Stimulated activated CD8-positive, alpha-beta memory T cell treated with anti-CD3 and anti-CD28 coated beads, Interleukin-7, amount 100 ng/mL, for 1 hour (primary cell): ENCODE measurements at places on chromosomes 1 and 21.

GRCh38 chr1:76635784-76636183 is 231.5 kb upstream of the ST6GALNAC5 start:
- no peak for DNase-seq

GRCh38 chr1:26978901-26979300 is 14.6 kb upstream of the TRNP1 start:
- no peak for DNase-seq

GRCh38 chr1:16014509-16015482 is 3.0 kb downstream of the HSPB7 start:
- DNase-seq: no peak

DNA sequence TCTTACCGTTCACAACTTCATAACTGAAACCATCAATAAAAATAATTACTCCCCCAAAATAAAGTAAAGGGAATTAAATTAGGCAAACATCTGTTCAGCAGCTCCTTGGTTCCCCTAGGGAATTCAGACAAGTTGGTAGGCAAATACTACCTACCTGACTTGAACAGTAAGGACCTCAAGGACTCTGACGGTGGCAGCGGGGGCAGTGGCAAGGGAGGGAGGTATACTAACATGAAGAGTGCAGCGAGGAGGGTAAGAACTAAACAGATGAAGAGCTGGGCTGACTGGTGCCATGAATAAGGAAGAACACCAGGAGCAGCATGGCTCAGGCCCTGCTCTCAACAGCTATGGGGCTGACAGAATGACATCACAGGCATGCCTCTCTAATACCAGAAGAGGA is 33.1 kb downstream of the MTOR start:
- no peak for DNase-seq

- no peak for DNase-seq
Measured at GRCh38 chr1:87218618-87219017, 110.1 kb upstream of the LMO4 start.

DNA sequence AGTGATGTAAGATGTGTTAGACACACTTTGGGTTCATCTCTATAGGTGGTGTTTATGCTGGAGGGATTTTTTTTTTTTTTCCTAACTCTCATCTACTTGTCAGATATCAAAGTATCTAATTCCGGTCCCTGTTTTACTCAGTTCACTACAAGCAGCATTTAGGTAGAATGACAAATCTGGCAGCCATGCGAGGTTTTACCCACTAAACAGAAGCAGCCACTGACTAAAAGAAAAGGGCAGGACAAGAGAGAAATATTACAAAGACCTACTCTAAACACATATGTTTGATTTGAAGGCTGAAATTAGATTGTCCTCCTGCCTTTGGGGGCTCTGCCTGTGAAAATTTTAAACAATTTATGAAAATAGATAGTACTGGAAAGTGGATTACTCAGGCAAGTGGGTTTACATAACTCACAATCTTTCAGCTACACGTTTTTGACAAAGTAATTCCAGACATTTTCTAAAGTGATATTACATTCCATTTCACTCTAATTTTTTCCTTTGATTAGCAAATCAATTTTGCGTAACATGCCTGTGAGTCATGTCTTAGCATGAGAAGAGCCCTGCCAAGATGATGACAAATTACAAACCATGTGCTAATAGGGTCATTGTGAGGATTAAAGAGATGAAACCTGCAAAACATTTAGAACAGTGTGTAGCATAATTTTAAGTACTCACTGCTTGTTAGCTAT is 172.6 kb downstream of the PLA2G4A start:
- DNase-seq: no peak

DNA sequence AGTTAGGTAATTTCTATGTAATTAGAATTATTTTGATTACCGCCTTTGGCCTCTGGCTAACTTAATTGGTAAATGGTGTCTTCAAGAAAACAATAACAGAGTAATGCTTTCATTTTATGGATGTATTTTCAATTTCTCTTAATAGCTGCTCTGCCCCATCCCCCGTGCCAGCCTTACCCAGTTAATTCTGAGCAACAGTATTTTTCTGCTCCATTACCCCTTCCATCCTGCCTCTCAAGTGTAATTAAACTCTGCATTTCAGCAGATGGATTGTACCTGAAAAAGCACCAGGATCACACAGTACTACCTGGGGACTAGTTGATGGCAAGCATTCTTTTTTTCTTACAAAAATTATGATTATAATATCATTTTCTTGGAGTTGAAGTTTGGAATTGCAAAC is 104.2 kb downstream of the KIAA0319L start:
- no peak for DNase-seq

GRCh38 chr1:55188909-55189308 is 26.3 kb downstream of the USP24 start:
- no peak for DNase-seq

DNA sequence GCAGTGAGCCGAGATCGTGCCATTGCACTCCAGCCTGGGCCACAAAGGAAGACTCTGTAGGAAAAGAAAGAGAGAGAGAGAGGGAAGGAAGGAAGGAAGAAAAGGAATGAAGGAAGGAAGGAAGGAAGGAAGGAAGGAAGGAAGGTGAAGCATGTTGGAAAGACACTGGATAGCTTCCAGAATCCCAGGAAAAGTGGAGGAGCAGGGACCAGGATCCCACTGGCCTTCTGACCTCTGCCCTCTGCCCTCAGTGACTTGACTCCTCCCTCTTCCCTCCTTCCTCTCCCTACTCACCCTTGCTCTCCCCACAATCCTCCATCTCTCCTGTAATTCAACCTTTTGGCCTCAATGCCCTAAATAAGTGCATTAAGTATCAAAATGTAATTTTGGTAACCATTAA is 4.1 kb upstream of the UTS2 start:
- DNase-seq: no peak

DNA sequence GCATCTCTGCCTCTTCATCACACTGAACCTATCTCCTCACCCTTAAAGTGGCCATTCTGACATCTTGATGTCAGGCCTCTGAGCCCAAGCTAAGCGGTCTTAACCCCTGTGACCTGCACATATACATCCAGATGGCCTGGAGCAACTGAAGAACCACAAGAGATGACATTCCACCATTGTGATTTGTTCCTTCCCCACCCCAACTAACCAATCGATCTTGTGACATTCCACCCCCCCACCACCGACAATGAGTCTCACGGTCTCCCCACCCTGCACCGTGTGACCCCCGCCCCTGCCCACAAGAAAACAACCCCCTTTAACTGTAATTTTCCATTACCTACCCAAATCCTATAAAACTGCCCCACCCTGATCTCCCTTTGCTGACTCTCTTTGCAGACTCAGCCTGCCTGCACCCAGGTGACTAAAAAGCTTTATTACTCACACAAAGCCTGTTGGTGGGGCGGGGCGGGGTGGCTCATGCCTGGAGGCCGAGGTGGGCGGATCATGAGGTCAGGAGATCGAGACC is 21.0 kb upstream of the PINK1 start:
- DNase-seq: no peak

DNA sequence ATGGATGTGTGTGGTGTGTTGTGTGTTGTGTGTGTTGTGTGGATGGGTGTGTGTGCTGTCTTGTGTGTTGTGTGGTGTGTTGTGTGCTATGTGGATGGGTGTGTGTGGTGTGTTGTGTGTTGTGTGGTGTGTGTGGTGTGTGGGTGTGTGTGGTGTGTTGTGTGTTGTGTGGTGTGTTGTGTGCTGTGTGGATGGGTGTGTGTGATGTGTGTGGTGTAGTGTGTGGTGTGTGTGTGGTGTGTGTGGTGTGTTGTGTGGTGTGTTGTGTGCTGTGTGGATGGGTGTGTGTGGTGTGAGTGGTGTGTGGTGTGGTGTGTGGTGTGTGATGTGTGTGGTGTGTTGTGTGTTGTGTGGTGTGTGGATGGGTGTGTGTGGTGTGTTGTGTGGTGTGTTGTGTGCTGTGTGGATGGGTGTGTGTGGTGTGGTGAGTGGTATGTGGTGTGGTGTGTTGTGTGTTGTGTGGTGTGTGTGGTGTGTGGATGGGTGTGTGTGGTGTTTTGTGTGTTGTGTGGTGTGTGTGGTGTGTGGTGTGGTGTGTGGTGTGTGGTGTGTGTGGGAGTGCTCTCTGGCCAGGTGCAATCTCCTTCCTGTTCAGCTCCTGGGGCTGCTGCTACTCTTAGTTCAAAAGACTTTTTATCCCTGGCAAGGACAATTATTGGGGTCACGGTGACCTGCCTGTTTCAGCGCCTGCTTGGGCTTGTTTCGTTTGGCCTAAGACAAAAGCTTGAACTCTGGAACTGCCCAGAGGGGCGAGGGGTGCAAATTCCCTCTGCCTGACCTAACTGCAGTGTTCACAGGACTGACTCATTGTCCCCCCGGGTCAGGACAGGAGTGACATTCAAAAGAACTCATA is 101.1 kb downstream of the UBIAD1 start:
- DNase-seq: no peak

- DNase-seq: no peak
Measured at GRCh38 chr1:230850547-230850946, 17.8 kb downstream of the C1orf198 start.

GRCh38 chr1:196577386-196577785 is 30.9 kb downstream of the KCNT2 start:
- no peak for DNase-seq

DNA sequence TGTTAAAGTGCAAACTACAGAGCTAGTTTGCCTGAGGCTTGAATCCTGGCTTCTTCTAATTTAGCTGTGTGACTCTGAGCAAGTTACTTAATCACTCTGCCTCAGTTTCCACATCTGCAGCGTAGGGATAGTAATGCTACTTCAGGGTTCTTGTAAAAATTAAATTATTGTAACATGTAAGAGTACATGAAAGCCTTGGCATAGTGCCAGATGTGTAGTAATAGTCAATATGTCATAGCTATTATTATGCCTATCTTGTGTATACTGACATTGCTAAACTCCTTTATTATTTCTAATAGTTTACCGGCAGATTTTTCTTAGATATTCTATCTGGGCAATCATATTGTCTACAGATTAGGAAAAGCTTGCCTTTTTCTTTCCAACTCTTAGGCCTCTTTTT is 6.8 kb upstream of the TADA1 start:
- no peak for DNase-seq

GRCh38 chr1:60170709-60171108 is 97.1 kb upstream of the C1orf87 start:
- DNase-seq: no peak

GRCh38 chr1:108598340-108598739 is 38.4 kb downstream of the EEIG2 start:
- no peak for DNase-seq

DNA sequence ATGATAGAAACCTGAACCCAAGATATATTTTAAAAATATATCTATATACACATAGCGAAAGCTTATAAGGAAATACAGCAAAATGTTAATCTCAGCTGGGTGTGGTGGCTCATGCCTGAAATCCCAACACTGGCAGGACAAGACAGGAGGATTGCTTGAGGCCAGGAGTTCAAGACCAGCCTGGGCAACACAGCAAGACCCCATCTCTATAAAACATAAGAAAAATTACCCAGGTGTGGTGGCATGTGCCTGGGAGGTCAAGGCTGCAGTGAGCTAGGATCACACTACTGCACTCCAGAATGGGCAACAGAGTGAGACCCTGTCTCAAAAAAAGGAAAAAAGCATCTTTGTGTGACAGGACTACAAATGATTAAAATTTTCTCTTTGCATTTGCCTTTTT is 6.0 kb upstream of the SRM start:
- no peak for DNase-seq

GRCh38 chr1:14106126-14106525 is 406.1 kb downstream of the PRDM2 start:
- no peak for DNase-seq

- no peak for DNase-seq
Measured at GRCh38 chr1:70468180-70468579, 57.1 kb downstream of the CTH start.

- no peak for DNase-seq
Measured at GRCh38 chr1:218166268-218166945, 118.7 kb upstream of the RRP15 start.

- no peak for DNase-seq
Measured at GRCh38 chr1:219144658-219145315, 28.9 kb upstream of the LYPLAL1 start.

DNA sequence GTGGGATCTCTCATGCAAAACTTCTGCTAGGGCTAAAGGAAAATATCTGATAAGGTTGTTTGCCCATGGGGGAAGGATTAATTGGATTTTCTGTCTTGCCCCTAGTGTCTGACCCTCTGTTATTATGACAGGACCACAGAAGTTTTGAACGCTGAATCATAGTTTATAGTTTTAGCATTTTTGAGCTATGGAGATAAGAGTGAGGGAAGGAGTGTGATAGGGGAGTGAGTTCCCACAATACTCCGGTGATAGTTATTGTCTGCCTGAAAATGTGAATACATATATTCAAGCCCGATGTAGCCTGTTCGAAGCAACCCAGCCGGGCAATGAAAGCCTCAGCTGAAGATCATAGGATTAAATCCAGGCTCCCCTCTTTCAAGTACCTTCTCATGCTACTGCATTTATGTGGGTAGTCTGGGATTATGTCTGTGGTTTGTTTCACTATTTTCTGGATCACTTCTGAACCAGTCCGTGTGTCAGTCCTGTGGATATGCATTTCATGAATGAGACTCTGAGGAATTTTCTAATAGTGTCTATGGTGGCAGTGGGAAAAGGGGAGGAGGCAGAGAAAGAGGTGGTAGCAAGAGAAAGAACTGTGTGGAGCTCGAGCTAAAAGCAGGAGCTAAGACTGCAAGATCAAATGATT is 258.7 kb downstream of the DISC1 start:
- no peak for DNase-seq

DNA sequence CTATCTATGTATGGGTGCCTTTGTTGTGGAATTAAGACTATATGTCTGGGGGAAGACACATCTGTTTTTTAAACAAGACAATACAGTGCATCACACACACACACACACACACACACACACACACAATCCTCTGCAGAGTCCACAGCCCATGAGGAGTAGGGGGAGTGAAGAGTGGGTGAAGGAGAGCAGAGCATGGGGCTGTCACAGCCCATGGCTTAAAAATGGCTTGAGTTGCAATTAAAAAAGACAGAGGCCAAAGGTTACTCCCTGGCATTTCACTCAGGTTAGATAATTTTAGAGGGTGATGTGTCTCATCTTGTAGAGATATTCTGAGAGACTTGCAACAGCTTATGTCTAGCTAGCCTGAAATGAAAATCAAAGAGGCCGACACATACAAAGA is 176.5 kb upstream of the PLXNA2 start:
- no peak for DNase-seq
